ENCODE measurements at places on chromosomes 4 and X.

DNA sequence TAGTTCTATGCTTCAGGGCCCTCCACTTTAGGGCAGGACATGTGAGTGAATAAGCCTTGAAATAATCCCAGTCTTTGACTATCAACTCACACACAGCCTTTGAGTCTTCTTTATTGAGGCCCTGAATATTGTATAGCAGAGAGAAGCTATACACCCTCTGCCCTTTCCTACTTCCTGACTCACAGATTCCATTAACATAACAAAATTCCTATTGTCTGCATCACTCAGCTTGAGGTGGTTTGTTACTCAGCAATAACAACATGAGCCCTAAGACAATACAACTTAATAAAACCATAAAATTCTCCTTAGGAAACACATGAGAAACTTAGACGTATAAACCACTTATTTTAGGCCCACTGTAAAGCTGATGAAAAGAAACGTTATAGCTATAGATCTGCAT, 680.3 kb upstream of the DIAPH2 start:
- DNase-seq, result no peak

GRCh38 chr4:146522869-146523205, 1.1 kb upstream of the SLC10A7 start:
- no peak for DNase-seq

GRCh38 chrX:121832446-121832845, 785.0 kb downstream of the GLUD2 start:
- DNase-seq, result no peak

- no peak for DNase-seq
These were observed 73.1 kb downstream of the QRFPR start for GRCh38 chr4:121307445-121308327.

DNA sequence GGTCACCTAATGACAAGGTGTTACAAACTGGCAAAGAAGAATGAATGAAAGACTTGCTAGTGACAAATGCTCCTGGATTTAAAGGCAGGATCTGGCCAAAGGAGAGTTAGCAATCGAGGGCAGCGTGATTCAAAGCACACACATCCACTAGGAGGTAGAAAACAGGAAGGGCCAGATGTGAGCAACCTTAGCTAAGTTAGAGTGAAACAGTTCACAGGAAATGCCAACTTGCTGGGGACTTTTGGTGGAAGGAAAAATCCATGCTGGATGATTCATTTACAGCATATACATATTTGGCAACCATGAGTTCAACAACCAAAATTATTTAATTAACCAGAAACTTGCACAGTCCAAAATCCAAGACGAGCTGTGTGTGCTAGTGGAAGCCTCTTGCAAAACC, 276.9 kb downstream of the PTTG2 start:
- no peak for DNase-seq

GRCh38 chr4:84503495-84504437, 4.7 kb upstream of the NKX6-1 start:
- DNase-seq, result no peak

DNA sequence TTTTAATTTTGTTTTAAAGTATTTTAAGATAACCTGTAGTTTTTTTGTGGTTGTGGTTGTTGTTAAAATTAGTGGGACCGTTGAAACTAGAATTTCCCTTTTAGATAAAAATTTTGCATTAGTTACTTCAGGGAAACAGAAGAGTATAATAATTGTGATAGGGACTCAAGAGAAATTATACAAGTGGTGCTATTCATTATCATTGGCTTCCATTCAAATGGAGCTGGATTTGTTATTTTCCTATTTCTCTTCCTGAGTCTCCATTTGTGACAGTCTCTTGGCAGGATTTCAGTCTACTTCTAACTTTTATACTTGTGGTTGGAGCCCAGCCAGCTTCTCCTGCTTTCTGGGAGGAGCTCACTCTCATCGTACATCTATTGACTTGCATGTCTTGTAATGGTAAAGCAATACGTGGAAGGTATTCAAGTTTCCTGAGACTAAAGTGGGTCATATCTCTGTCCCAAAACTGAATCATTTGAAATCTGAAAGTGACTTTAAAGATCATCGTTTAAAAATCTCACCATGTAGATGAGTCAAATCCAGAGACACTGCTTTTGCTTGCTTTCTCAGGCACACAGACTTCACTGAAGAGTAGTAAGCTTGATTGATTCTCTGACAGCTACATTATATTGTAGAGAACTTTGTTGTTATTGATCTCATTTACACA, 155.8 kb downstream of the RPA4 start:
- no peak for DNase-seq

- DNase-seq, result no peak
These were observed 235.1 kb downstream of the QDPR start for GRCh38 chr4:17276776-17277175.

DNA sequence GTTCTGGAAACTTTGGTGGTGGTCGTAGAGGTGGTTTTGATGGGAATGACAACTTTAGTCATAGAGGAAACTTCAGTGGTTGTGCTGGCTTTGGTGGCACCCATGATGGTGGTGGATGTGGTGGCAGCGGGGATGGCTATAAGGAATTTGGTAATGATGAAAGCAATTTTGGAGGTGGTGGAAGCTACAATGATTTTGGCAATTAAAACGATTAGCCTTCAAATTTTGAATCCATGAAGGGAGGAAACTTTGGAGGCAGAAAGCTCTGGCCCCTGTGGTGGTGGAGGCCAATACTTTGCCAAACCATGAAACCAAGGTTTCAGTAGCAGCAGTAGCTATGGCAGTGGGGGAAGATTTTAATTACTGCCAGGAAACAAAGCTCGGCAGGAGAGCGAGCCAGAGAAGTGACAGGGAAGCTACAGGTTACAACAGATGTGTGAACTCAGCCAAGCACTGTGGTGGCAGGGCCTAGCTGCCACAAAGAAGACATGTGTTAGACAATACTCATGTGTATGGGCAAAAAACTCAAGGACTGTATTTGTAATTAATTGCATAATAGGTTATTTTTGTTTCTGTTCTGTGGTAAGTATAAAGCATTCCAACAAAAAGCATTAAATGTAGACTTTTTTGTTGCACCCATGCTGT, 23.2 kb upstream of the SOD3 start:
- DNase-seq, result no peak

- no peak for DNase-seq
These were observed 19.3 kb downstream of the PRSS48 start for GRCh38 chr4:151296227-151296626.

GRCh38 chrX:36528661-36529060, 479.5 kb upstream of the FAM47C start:
- DNase-seq, result no peak

- DNase-seq, result no peak
These were observed 18.7 kb downstream of the RELL1 start for GRCh38 chr4:37667197-37668100.

- DNase-seq, result no peak
These were observed 265.0 kb upstream of the RPS6KA3 start for GRCh38 chrX:20531667-20532066.

DNA sequence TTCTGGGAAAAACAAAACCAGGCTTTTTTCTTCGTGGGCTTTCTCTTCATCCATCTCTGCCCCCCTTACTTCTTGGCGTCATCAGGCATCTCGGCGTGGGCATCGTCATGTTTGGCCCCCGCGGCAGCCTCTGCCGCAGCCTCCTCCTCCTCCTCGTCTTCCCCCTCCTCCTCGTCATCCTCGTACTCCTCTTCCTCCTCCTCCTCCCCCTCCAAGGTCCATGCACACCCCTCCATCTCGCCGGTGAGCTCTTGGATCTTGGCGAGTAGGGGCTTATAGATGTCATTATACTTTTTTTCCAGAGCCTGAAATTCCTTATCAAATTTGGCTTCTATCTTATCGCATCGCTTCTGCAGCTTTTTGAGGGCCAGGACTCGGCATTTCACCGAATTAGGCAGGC, 488 bp downstream of the NAP1L5 start:
- peak; percentile 25 for DNase-seq

- no peak for DNase-seq
These were observed 291.9 kb downstream of the SLC7A11 start for GRCh38 chr4:137950286-137950685.

DNA sequence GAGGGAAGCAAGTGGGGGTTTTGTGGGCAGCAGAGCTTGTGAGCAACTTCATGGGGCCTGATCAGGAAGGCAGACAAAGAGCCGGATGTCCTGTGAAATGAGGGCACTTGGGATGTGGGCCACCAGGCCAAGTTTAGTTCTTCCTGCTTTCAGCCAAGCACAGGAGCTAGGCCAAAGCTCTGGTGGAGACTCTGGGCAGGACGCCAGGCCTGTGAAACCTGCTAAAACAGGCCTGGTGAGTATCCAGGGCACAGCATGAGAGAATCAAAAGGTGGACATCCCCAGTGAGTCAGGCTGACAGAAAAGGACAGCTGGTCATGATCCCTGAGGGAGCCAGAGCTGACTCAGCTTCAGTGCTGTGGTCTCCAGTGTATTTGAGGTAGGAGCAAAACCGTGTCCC, 95.7 kb downstream of the NPNT start:
- DNase-seq, result no peak

DNA sequence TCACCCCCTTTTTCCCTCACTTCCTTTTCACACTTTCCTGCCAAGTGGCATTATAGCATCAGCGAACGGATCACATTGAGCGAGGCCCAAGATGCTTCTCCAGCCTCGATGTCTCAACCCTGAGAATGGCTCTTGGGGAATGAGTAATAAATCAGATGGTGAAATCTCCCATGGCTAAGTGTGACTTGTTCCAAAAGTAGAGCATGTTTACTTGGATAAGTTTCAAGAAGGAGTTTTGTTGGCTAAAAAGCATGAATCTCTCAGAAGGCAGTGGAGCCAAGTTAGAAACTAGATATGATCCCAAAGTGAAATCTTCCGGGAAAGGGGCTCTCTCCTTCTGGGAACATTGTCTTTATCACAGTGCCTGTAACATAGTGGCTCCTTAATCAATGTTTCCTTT, 316.3 kb downstream of the CAMK2D start:
- no peak for DNase-seq

GRCh38 chr4:159232465-159233106, 129.7 kb downstream of the RAPGEF2 start:
- no peak for DNase-seq

- no peak for DNase-seq
These were observed 34.8 kb upstream of the USP51 start for GRCh38 chrX:55524487-55524886.

- DNase-seq, result no peak
These were observed 69.3 kb downstream of the FAM184B start for GRCh38 chr4:17712166-17712565.

DNA sequence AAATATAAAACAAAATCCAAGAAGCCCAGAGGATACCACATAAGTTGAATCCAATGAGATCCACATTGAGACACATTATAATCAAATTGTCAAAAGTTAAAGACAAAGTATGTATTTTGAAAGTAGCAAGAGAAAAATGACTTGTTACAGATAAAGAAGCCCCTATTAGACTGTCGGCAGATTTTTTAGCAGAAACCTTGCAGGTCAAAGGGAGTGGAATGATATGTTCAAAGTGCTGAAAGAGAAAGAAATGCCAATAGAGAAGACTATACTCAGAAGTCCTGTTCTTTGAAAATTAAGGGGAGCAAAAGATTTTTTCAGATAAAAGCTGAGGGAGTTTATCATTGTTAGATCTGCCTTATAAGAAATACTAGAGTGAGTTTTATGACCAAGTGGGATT, 148.9 kb upstream of the EPHA5 start:
- DNase-seq, result no peak

- no peak for DNase-seq
These were observed 14.7 kb downstream of the GBA3 start for GRCh38 chr4:22707390-22707789.

GRCh38 chr4:10164877-10165283, 48.3 kb upstream of the WDR1 start:
- DNase-seq, result no peak

All from activated T-cell treated with anti-CD3 and anti-CD28 coated beads, Interleukin-2, amount 50 U/mL, for 1 hour (primary cell).